Central memory CD4-positive, alpha-beta T cell (primary cell): ENCODE measurements at places on chromosomes 7 and 10.

DNA sequence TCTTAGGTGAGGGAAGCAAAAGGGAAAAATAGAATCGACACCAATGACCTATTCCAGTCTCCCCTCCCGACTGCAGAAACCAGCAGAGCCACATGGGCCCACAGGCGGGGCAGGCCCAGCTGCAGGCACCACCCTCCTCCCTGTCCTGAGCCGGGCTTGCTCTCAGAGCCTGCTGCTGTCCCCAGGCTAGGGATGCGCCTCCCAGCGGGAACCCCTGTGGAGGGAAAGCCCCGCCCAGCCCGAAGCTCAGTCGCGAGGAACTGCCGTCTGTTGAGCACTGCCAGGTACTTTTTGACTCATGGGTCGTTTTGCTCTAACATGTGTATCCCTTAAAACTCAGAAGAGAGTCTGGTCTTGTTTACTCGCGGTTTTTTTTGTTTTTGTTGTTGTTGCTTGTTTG, 124.5 kb upstream of the RET start:
- DNase-seq = no peak

DNA sequence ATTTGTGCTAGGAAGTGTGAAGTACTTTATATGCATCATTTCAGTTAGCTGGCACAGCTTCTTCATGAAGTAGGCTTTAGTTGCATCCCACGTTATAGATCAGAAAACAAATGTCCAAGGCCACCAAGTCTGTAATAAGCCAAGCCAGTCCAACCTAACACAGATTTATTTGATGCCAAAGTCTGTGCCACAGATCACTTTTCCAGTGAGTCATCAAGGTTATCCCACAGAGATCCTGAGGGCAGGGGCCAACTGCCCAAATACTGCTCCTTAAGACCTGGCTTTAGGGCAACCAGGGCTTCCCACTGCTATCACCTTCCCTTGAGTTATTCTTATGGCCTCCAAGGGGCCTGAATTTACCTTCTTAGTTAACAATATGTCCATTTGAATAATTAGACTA, 1340.4 kb downstream of the XPNPEP1 start:
- no peak for DNase-seq

GRCh38 chr7:75638594-75639070, 100.1 kb downstream of the HIP1 start:
- no peak for DNase-seq

DNA sequence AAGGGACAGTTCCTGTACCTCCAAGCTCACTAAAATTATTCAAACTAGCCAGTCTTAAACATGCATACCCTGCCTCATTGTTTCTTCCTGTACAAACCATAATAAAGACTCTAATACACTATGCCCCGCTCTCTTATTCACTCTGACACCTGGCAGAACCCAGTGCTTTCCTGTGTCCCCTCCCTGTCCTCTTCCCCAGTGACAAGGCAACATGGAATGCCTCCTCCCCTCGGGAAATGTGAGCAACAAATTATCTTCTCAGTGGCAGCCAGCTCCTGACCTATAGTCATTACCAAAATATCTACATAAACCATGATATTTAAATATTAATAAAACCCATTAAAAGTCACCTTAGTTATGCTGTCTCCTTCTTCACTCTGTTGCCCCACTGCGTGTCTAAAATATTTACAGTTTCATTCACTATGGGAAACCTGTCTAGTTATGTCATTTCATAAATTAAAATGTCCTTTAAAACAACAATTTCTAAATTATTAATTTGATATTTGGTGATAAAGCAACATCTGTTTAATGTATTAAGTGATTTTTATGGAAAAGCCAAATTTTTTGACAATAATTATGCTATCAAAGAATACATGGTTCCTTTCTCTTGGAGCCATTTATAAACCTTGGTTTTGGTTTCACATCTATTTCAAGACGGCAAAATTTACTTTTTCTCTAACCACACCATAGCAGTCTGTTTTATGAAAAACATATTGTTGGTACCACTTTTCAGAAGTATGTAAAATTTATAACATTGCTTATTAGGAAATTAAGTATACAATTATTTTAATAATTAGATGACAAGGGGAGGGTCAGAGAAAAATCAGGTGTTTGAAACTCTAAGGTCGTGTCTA, 1355.2 kb downstream of the XPNPEP1 start:
- no peak for DNase-seq

DNA sequence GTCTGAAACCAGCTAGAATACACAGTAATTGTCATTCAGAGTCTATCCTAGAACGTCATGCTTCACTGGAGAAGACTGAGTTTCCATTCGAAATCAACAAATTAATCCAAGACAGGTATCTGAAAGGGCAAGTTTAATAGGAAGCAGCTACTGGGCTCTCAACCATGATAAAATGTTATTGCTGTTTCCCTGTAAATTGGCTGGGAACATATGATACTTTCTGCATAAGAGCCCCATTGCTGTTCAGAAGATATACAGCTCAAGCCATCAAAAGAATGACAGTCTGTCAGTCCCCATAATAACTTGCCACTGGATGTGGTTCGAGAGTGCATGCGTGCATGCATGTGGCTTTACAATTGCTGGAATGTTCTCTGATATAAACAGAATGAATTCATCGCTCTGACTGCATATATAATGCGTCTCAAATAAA, 129.0 kb downstream of the HIBADH start:
- DNase-seq = no peak

- DNase-seq = no peak
These were observed 49.5 kb upstream of the HDAC9 start for GRCh38 chr7:18445916-18446520.
